ENCODE measurements at places on chromosomes 6 and 20.

GRCh38 chr6:155832596-155832995 is 377.0 kb upstream of the NOX3 start:
- no peak for DNase-seq

DNA sequence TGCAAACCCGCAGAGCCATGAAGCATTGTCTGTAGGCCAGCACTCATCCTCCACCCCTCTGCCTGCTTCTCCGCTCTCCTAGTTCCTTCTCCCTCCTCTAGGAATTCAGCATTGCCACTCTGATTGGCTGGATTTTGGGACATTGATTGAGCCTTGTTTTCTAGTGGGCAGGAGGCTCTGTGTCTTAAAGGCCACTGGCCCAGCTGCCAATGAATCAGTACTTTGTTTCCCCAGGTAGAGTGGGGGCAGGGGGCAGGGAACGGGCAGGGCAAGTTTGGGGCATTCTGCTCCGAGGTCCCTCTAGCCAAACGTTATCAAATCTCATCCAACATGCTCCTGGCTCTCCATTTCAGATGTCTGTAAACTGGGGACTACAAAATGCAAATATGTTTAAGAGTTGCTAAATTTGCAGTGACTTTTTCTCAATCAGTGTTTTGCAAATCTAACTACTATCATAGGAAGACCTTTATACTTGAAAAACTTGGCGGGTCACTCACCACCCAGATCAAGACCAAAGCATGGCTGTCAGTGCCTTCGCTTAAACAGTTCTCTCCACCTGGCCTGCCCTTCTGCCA is 10.4 kb upstream of the BPI start:
- DNase-seq: no peak

- DNase-seq: no peak
Measured at GRCh38 chr6:81340946-81341345, 411.5 kb downstream of the TENT5A start.

DNA sequence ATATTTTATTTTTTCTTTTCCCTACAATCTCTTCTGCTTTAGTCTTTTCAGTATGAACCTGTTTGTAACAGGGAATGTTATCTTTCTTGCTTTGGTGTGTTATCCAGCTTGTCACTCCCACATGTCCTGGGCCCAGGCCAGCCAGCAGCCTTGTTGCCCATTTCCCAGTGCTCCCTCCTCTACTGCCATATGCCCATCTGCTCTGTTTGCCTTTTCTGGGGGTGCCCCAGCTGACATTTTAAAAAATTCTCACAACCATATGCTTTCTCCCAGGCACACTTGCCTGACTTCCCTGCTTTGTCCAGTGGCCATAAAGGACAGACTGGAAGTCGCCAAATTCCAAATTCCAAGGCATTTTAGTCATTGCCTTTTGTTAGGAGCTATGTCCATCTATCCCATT is 23.6 kb upstream of the LMBRD1 start:
- DNase-seq: no peak

Data from NK-92 treated with Interleukin-12 subunit alpha and Interleukin-12 subunit beta, amount 100 ng/mL, for 24 hours (cell line).